ENCODE measurements at places on chromosomes 16 and 17. TPM values are rescaled to one million over a fixed set of nuclear protein-coding genes. Genes with fewer than 3 reads are reported as not detected.

GRCh38 chr16:58948244-58948643 is 214.1 kb upstream of the GOT2 start:
- DNase-seq: no peak

- no peak for DNase-seq
Observed at GRCh38 chr17:64038331-64039105, 18.1 kb upstream of the ICAM2 start.

DNA sequence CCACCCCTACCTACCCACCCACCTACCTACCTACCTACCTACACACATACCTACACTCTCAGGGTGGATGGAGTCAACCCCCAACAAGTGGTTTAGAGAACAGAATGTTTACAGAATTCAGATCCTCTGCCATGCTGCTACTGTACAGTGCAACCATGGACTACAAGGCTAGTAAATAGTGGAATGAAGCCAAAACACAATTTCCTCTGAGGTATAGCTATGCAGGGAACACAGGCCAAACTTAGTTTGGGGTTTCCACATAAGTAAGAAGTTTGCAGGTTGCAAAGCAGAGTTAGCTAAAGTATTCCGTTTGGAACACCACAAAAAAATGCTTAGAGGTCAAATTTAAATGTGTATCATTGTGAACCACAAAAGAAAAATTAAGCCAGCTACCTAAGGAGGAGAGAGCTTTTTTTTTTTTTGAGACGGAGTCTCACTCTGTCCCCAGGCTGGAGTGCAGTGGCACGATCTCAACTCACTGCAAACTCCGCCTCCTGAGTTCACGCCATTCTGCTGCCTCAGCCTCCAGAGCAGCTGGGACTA is 2.7 kb upstream of the AP1G1 start:
- DNase-seq: no peak

KRT38 gene
- not detected for total RNA-seq

DNA sequence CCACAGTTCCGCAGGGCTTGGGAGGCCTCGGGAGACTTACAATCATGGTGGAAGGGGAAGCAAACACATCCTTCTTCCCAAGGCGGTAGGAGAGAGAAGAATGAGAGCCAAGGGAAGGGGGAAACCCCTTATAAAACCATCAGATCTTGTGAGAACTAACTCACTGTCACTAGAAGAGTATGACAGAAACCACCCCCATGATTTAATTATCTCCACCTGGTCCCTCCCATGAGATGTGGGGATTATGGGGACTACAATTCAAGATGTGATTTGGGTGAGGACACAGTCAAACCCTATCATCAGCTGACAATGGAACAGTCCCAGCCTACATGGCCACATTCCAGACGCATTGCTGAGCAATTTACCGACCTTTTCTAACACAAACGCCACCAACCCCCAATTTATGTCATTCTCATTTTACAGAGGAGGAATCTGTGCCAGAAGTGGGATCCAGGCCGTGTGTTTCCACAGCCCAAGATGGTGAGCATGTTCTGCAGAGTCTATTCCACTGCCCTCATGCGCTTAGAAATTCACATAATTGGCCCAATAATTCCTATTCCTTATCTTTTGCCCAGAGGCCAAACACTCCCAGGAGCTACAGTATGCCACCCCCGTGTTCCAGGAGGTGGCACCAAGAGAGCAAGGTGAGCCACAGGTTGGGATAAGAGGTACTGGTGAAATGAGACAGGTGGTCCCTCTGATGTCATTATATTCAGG is 17.3 kb downstream of the MILR1 start:
- no peak for DNase-seq

TSEN54 gene
- total RNA-seq: 19.2 TPM

GRCh38 chr17:41824086-41824485 is 11.3 kb downstream of the FKBP10 start:
- no peak for DNase-seq

DNA sequence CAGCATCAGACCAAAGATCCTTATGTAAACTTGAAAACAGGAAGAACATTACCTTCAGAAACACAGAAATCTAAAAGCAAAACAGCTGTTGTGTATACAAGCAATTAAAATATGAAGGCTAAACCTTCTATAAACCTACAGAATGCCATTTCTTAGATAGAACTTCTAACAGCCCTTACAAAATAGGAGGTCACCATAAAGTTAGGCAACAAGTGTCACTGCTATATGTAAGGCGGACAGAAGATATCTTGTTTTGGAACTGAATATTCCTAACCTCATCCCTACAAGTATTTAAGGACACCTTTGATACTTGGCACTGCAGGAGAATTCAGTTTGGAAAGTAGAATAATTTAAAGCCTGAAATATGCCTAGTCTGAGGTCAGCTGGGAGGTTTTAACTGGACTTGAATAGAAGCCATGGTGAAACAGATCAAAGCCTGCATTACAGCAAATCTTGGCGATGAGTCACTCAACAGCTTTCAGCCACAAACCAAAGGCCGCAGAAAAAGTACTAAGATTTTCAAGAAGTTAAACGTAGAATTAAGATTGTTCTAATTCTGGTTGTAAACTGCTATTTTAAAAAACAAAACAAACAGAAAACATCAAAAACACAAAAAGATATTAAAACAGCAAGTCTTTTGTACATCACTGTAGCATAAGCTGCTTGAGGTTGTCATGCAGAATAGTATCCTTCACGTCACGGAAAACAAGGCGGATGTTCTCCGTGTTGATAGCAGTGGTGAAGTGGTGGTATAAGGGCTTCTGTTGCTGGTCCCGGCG is 42.7 kb downstream of the GNA13 start:
- DNase-seq: peak; percentile 51

DNA sequence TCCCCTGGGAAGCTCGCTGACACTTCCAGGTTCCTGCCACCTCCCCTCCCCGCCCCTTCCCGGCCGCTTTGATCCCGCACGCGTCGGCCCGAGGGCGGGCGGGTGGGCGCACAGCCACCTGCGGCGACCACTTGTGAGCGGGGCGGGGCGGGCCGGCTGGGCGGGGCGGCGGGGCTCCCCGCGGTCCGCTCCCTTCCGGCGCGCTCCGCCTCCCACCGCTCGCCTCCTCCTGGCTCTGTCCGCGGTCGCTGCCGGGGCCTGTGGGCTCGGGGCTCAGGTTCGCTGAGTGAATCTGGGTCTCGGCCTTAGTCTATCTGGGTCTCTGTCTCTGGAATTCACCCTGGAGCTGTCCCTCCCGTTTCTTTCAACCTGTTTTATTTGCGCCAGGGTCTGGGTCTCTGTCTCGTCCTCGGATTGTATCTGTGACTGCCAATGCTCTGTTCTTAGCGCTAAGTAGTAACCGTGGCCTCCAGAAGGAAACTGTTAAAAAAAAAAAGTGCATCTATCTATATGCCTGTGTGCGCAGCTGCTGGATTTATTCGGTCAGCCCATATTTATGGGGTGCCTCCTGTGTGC is 2.7 kb upstream of the HES7 start:
- DNase-seq: peak; percentile 56

LITAFD gene
- total RNA-seq: not detected

TMC5 gene
- total RNA-seq: not detected

GRCh38 chr17:50283246-50283645 is 9.0 kb downstream of the TMEM92 start:
- no peak for DNase-seq
